Cortex of kidney (tissue), 1 donor: ENCODE measurements at places on chromosomes 6 and 20.

- DNase-seq, result no peak
Measured at GRCh38 chr20:40336533-40336932, 352.5 kb downstream of the MAFB start.

DNA sequence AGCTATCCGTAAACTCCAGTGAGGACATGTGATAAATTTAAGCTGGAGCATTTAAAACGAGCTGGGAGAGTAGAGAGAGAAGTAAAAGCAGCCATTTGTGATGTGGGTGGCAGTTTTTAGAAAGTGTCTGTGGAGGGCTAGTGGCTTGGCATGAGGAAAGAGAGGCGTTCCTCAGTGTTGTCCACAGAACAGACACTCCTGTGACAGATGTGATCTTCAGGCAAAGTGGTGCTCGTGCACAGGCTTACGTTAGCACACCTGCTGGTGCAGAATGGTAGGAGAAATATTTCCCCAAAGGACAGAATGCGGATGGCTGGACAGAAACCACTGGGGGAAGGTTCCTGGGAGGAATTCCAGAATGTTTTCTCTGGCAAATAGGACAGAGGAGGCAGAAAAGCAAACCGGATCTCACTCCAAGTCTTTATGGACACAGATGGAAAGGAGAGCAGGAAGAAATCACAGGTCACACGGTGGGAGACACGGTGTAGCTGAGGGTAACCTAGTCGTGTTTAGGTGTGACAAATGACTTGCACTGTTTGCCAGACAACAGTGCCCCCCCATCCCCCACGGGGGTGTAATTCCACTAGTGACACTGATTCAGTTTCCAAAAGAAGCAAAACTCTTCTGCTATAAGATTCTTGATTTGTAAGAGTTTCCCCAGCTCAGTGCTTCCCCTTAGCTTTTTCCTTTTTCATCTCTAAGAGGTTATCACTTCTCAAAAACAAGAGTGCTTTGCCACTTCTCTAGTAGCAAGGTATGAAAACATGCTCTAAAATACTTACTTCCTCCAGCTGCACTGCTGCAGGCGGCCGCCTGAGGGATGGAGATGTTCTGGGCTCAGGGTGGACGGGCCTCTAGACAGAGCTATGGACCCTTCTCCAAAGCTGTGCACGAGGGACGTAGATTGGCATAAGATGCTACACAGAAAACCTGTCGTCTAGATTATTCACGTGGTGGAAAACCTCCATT lies 293.2 kb downstream of the QKI start:
- DNase-seq, result no peak

DNA sequence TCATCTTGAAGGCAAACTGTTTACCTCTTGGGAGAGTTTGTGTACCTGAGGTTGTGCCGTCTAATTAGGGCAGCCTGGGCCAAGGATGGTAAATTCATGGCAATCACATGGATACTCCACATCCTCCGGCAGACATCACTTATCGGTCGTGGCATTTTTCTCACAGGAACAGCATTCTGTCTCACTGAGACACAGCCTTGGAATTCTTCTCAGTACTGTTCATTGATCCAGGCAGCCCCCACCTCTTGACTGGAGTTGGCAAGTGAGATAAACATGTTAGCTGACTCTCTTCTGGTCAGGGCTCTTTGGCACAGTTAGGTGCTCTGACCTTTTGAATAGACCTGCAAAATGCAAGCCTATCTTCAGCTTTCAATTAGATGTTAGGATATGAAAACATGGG lies 511.4 kb upstream of the FLRT3 start:
- DNase-seq, result no peak

DNA sequence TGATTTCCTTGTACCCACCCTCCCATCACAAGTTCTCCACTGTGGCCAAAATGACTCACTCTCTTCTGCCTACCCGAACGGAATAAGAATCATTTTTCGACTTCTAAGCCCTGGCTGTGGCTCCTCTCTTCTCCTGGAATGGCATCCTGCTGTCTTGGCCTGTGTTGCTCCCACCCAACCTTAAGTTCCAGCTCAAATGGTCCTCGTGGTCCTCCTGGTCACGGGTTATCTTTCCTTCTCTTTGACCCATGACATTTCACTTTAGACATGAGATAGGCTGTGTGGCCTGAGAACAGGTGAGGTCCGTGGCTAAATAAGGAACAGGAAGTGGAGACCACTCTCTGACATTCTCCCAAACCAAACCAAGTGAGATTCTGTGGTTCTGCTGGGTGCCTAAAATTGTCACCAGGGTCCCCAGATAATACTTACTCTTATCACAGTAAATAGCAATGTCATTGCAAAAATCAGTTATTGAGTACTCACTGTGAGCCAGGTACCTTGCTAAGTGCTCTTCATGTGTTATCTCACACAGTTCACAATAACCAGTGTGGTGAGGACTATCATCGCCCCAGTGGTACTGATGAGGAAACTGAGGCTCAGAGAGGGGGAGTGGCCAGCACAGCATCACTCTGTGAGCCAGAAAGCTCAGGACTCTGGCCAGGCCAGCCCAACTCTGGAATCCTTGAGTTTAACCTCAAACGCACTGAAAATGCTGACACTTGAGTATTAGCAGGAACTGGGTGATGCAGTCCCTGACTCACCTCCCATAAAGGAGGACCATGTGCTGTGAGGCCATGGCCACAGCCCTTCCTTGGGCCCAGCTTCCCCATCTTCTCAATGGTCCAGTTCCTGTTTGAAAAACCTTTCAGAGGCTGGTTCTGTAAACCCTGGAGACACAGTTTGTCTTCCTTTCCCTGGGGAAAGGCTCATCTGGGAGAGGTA lies 74.8 kb upstream of the SIRPA start:
- DNase-seq, result no peak

DNA sequence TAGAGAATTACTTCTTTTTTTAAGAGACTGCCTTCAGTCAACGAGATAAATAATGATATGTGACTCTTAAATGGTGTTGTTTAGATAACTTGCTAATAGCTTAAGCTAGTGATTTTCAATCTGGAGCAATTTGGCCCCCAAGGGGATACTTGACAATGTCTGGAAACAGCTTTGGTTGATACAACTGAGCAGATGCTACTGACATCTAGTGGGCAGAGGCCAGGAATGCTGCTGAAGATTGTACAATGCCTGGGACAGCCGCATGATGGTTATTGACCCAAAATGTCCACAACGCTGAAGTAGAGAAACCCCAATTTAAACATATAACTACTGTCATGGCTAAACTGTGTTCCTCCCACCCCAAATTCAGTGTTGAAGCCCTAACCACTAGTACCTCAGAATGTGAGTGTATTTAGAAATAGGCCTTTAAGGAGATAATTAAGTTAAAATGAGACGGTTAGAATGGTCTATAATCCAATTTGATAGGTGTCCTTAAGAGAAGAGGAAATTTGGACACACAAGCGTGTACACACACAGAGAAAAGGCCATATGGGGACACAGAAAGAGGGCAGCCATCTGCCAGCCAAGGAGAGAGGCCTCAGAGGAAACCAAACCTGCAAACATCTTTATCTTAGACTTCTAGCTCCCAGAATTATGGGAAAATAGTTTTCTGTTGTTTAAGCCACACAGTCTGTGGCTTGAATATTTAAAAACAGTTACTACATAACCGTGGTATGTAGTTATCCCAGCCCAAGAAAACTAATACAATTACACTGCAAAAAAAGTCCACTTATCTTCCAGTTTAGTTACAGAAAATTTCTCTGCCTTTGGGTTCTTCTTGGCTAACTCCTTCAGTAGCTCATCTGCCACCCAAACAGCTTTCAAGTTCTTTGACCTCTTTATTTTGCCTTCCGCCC lies 22.2 kb downstream of the RWDD2A start:
- no peak for DNase-seq

GRCh38 chr20:17808782-17809181 lies 109.0 kb downstream of the BANF2 start:
- DNase-seq, result no peak

- DNase-seq, result no peak
Measured at GRCh38 chr6:140915103-140915502, 1217.6 kb upstream of the GJE1 start.

DNA sequence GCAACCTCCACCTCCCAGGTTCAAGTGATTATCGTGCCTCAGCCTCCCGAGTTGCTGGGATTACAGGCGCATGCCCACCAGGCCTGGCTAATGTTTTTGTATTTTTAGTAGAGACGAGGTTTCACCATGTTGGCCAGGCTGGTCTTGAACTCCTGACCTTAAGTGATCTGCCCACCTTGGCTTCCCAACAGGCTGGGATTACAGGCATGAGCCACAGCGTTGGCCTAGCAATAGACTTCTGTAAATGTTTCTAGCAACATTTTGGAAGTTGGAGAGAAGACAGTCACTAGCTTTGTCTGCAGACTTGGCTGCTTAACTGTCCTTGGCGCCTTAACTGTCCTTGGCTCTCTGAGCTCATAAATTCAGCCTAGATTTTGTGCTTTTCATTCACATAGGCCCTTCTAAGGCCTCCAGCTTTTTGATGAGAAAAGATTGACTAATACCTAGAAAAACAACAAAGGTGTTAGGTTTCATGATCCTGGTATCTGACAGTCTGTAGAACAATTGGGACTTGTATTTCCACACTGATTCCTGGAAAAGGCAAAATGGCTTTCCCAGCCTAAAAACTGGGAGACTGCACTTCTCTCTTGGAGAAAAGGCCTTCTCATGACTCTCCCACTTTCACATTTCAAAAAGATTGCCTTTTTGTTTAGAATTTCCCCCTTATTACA lies 49.7 kb downstream of the OR2B2 start:
- DNase-seq, result no peak

- no peak for DNase-seq
Measured at GRCh38 chr6:137370871-137371633, 123.1 kb downstream of the OLIG3 start.

- DNase-seq, result no peak
Measured at GRCh38 chr6:165664559-165665383, 1.7 kb upstream of the PDE10A start.

DNA sequence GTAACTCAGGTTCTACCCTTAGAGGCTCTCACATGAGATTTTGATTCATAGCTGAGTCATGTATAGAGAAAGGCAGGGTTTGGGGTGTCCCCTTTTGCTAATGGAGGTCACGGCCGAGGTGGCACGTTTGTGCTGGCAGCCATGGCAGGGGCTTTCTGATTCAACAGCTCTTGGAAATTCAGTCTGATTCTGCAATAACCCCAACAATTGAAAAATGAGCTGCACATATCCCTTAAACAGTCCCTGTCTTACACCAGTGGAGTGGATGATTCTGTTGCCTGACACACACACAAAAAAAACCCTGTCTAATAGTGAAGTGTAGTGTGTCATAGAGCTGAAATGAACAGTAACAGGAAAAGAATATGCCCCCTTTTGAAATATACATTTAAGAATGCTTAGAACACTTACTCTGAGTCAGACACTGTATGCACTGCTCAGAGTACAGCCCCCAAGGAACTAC lies 40.4 kb upstream of the ARG1 start:
- DNase-seq, result no peak

GRCh38 chr20:45392733-45393132 lies 14.6 kb upstream of the TP53TG5 start:
- no peak for DNase-seq

- DNase-seq, result no peak
Measured at GRCh38 chr6:13985663-13986325, 61.0 kb downstream of the RNF182 start.

- DNase-seq, result no peak
Measured at GRCh38 chr20:36342331-36343120, 36.4 kb downstream of the DLGAP4 start.

DNA sequence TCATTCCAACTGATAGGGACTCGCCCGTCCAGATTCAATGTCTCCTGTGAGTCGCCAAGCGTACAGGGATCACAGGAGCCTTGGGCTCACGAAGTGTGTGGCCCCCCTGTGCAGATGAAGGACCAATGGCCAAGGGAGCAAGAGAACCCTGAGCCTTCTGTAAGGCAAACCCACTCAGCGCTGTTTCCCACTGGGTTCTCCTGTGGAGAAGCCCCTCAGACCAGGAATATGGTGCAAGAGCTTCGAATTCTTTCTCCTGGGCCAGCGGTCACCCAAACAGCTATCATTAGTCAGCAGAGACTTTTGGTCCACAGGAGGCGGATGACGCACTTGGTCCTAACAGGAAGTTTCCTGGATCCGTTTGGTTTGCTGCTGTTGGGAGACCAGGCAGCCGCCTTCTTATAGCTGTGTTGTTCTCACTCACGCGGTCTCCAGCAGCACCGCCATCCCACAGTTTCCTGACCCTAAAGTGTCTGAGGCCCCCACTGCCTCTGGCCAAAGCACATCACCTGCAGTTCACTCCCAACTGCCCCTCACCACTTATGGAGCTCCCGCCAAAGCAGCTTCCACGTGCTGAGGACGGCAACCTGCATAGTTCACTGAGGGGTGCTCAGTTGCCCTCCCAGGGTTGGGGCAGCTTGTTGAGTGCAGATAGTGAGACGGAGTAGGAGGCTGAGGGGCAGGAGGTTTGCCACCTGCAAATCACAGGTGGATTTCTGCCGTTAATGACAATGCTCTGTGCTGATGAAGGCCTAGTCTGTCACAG lies 268.6 kb downstream of the ERMARD start:
- no peak for DNase-seq

DNA sequence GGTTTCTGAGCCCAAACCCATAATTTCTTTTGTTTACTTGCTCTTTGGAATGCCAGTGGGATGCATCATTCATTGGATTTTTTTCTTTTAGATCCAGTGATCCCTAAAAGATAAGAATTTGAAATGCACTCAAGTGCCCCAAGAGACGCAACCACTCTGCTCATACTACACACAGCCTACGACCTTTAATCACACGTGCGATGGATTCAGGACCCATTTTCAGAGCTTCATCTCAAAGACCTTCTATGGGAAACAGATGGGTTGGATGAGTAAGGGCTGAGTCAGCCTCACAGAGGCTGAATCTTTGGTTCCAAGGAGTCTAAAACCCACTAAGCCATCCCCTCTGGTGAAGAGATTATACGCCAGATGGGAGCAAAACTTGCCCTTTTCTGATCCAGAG lies 265.5 kb upstream of the EXOC2 start:
- DNase-seq, result no peak

GRCh38 chr6:107077710-107078109 lies 37.6 kb downstream of the BEND3 start:
- no peak for DNase-seq
